ENCODE measurements at places on chromosomes 6 and 20.

GRCh38 chr6:106745824-106746582 lies 116.6 kb downstream of the QRSL1 start:
- DNase-seq = no peak

DNA sequence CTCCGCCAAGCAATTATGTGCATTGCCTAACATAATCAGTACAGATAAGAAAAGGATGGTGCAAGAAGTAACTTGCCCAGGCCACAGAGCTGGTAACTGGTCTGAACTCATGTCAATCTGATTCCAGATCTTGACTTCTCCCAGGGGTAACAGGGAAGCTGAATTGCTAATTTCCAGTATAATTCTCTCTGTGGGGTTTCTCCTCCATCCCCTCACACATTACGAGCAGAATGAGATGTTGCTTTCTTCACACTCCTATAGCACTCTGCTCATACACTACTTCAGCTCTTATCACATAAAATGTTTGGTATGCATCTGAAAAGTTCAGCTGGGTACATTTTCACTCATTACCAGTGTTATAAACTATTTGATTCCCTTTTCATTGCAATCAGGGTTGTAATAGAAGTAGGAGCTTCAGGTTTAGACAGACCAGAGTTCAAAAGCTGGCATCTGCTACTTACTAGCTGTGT lies 24.0 kb upstream of the LRRC1 start:
- DNase-seq = no peak

DNA sequence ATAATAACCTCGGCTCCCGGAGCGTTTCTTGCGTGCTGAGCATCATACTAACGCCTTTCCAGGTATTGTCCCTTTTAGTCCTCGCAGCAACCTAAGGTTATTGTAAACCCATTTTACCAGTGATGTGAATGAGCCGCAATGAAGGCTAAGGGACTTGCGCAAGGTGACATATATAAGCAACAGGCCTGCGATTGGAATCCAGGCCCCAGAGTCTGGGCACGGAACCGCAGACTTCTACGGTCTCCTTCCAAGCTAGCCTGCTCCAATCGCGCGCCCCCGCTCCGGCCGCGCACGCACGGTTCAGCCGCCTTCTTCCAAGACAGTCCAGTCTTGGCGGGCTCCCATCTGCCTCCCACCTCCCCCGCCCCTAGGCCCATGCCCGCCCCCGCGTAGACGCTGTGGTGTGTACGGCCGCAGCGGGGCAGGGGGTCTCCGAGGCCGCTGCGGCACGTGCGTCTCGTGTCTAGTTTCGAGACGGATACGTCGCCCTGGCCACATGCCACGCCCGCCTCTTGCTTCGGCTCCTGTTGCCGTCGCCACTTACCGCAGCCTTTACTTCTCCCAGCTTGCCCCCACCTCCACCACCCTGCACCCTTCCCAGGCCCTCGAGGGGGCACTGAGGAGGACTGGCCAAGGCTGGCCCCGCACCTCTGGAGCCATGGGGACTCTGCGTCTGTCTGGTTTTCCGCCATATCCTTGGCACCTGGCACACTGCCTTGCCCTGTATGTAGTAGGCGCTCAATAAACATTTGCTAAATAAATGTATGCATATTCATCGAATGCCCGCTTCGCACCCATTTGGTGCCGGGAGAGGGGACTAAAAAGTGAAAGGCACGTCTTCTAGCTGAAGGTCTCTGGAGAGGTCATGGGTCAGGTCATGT lies 855 bp upstream of the GFOD1 start:
- DNase-seq = no peak

- no peak for DNase-seq
Observed at GRCh38 chr20:5748246-5748645, 2.0 kb upstream of the SHLD1 start.

DNA sequence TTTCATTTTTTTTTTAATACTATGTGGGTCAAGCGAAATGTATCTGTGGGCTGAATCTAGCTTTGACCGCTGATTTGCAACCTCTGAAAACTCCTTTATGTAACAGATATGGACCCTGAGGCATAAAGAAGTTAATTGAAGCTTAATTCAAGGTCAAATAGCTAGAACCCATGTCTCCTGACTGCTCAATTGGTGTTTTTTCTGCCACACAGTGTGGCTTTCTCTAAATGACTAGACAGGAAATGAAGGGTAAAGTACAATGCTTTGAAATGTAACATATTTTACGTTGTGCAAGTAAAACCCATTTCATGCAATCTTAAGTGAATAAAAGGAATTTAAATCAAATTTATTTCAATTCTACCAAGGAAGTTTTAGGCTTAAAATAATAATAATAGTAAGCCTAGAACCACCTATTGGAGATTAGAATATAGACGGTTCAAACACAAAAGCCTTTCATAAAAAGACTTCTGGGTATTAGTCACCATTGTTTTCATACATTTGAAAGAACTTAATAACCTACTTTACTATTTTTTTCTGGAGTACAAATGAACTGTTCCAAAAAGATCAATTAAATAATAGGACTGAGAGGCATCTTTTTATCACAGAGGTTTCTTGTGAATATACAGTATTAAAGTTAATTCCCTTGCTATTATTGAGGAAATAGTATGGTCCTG lies 279.8 kb downstream of the EPHA7 start:
- DNase-seq = no peak

DNA sequence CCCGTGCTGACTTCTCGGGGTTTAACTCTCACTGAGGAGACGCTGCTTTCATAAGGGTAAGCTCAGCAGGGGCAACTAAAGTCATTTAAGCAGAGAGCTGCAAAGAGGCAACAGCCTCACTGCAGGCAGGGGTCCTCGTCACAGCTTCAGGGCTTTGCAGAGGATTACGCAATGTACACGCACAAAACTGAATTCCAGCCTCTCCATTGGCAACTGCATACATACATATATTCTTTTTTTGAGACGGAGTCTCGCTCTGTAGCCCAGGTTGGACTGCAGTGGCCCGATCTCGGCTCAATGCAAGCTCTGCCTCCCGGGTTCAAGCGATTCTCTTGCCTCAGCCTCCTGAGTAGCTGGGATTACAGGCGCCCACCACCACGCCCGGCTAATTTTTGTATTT lies 2.4 kb downstream of the GMEB2 start:
- no peak for DNase-seq

DNA sequence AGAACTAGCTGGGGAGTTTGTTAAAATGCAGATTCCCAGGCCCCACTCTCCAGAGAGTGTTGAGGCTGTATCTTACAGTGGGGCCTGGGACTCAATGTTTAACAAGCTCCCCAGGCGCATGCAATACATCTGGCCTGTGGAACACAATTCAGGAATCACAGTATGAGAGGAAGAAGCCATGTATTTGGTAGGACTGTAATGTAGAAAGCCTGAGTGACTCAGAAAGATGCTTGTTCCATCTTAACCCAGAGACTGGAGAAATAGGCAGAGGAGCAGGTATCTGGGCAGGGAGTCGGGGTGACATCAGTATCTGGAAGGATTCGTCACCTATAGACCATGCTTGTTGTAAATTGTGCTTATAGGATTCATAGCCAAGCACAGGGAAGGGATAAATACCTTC lies 90.5 kb downstream of the UNC5CL start:
- no peak for DNase-seq

DNA sequence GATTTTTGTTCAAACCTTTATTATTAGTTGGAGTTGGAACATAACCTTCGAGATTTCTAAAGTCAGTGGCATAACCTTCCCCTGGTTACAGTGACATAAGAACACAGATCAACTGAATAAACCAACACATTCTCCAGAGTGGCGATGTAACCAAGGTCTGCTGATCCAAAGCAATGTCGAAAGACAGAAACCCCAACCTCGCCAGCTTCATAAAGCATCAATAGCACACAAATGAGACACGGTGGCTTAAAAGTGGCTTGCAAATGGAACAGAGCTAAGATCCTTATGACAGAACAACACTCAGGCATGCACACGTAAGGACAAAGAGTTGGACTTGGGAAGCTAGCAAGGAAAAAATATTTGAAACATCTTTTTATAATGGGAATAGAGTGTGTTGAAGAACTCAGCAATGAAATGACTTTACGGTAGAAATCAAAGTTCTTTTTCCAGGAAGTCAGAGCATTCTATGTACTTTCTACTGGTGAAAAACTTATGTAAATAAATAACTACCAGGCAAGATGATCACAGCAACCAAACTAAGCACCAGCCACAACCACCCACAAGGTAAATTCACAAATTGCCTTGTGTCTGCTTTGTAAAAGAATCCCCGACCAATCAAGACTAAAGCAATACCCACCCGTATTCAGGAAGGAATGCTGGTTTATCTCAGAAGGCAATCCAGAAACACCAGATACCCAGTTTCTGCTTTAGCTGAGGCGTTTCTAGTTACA lies 61.0 kb upstream of the NHSL1 start:
- no peak for DNase-seq

GRCh38 chr20:63737945-63738686 lies 1.5 kb upstream of the SLC2A4RG start:
- no peak for DNase-seq

DNA sequence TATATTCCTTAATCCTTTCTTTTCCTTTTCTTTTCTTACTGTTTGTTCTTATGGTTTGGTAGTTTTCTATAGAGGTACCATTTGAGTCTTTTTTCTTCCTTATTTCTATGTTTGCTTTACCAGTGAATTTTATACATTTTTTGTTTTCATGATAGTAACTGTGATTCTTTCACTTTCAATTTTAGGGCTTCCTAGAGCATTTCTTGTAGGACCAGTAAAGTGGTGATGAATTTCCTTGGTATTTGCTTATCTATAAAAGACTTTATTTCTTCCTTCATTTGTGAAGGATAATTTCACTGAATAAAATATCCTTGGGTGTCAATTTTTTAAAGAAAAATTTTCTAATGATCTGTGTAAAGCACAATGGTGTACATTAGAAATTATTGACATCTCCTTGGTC lies 637.4 kb downstream of the CD109 start:
- no peak for DNase-seq

- no peak for DNase-seq
Observed at GRCh38 chr6:35435074-35435837, 16.9 kb upstream of the FANCE start.

DNA sequence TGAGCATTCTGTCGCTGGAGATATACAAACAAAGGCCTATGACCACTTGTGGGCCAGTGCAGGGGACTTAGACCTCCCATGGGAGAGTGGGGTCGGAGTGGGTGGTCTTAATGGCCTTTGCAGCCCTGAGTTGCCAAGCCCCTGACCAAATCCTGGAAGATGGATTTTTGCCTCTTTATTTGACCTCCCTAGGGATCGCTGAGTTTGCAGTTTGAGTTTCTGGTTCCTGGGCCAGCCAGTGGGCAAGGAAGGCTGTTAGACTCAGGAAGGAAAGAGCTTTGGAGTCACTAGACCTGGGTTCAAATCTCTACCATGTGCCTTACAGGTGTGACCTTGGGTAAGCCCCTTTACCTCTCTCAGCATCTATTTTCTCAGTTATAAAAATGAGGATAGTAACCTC lies 94.1 kb downstream of the CD40 start:
- DNase-seq = no peak

DNA sequence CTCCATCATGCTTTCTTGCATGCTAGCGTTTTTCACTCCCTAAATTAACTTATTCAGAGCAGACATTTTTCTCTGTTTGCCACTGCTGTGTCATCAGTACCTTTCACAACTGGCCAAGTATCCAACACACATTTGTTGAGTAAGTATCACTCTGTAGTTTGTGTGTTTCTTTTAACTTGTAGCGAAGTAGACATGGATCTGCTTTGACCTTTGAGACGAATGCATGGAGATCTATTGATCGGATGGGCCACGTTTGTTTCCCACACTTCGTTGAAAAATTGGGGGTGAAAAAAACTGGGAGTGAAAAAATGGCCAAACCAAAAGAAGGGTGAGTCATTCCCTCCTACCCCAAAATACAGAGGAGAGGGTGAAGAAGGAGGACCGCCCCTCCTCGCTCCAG lies 12.9 kb upstream of the SLC9A8 start:
- no peak for DNase-seq

DNA sequence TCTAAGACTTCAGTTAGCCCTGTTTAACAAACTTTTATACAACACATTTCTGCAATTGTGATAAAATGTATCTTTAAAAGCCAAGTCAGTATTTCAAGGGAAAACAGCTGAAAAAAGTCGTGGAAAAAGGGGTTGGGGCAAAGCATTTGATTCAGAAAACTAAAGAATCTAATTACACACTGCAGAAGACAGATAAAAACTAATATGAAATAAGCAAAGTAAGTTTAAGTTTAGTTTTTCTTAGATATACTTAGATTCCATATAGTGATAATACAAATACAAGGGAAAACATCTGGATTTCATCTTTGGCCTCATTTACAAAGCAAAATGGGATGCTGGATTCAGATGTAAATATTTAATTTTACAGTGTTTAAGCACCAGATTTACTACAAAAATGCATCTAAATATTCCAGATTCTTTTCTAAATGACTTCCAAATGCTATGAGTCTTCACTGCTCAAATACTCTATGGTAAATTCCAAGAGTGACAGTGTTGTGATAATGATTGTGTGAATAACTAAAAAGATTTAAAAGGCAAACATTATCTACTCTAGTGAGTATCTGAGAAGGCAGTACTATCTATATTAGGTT lies 1.5 kb upstream of the ADNP start:
- DNase-seq = no peak

DNA sequence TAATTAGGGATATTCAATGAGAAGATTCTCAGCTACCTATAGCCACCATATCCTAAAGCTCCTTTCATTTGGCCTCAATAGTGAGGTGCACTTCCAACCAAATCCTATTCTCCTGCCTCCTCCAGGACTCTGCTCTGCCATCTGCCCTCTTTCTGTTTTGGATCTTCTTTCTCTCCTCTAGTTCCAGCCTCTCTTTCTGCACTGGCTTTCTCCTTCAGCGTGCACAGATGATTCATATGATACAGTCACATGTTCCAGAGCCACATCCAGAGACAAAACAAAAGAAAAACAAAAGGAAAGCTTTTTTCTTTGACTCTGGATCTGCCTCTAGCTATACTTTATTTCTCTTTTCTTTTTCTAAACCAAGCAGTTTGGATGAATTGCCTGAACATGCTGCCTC lies 531.9 kb upstream of the MAN1A1 start:
- DNase-seq = no peak

GRCh38 chr20:25103526-25103925 lies 21.6 kb upstream of the VSX1 start:
- no peak for DNase-seq

DNA sequence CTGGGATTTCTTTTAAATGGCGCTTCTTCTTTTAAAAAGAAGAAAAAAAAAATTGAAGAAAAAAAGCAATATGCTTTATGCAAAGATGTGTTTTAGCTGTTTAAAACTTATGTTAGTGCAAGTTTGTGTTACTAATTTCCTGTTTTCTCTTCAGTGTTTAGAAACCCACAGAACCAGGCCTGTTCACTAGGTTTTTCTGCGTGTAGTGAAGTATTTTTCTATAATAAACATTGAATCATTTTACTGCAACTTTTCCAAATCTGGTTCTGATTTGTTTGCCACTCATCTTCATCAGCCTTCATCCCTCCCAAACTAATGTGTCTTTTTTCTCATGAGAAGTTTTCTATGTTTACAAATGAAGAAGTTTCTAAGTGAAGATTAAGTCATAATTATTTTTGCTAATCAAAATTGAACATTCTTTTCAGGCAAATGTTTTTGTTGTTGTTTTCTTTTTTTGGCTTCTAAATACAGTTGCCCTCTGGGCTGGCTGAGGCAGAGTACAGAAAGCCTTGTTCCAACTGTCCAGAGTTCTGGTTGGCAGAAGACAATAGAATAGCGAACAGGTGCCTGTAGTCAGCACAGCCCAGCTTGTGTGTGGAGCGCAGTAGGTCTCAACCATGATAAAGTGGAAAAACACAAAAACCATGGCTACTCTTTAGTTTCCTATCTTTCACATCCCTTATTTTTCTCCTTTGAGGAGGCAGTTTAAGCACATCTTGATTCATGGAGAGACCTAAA lies 14.5 kb downstream of the ZNF76 start:
- DNase-seq = no peak

Data from NCI-H1930 (cell line).